ENCODE measurements at places on chromosomes 16 and 17. TPM values are rescaled to one million over a fixed set of nuclear protein-coding genes. Genes with fewer than 3 reads are reported as not detected.

Gene RPS6KB1
- total RNA-seq, result 27.1 TPM

DNA sequence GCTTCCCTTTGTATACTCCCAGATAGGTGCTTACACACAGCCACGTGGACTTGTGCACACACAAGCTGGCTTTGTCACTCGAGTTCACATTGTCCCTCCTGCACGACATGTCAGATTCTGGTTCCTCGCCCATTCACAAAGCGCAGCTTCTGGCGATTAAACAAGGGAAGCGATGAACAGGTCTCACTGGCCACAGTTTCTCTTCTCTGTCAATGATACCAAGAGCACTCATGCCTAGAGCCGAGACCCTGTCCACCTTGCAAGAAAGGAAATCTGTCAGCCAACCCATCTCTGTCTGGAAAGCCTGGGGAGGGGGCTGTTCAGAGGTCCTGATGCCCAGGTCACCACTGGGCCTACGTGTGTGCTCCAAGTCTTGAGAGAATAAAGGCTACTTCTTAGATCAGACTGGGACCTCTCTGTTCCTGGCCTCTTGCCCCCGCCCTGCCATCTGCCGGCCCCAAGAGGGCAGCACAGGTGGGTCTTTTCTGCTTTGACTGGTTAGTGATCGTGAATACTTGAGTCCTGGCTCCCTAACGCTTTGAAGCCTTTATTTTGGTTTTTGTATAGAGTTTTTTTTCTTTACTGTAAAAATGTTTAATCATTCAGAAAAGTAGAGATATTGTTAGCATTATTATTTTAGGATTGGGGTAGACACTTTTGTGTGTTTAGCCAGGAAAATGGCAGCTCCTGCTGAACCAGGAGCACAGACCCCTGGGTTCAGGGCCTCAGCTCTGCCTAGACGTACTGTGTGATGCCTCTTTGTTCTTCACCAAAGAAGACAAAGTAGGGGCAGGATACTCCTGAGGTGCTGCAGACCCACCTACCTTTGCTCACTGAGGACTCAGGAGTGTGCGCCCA lies 104.7 kb downstream of the MRM1 start:
- peak; percentile 39 for DNase-seq

GRCh38 chr17:42472709-42473521 lies 14.2 kb downstream of the ATP6V0A1 start:
- DNase-seq, result peak; percentile 36

- DNase-seq, result no peak
Observed at GRCh38 chr16:64540434-64540833, 581.4 kb downstream of the CDH11 start.

DNA sequence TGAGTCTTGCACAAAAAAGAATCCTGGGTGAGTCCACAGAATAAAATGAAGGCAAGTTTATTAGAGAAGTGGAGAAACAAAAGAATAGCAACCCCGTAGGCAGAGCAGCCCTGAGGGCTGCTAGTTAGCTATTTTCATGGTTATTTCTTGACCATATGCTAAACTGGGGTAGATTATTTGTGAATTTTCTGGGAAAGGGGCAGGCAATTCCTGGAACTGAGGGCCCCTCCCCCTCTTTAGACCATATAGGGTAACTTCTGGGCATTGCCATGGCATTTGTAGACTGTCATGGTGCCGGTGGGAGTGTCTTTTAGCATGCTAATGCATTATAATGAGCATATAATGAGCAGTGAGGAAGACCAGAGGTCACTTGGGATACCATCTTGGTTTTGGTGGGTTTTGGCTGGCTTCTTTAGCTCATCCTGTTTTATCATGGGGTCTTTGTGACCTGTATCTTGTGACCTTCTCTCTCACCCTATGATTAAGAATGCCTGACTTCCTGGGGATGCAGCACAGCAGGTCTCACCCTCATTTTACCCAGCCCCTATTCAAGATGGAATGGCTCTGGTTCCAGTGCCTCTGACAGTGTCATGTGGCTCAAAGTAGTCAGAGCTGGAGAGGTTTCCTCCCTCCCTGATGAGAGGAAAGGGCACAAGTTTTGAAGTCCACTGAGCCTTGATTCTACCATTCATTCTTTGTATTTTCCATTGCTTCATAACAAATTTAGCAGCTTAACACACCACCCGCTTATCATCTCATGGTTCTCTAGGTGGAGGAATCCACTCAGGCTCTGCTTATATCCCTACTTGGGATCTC lies 55.7 kb upstream of the LGALS9 start:
- no peak for DNase-seq

- DNase-seq, result no peak
Observed at GRCh38 chr16:4682616-4683254, 10.6 kb upstream of the NUDT16L1 start.

Gene ZNF629
- 13.9 TPM for total RNA-seq
